Left kidney (tissue), 8 donors: ENCODE measurements at places on chromosomes 12 and 14.

DNA sequence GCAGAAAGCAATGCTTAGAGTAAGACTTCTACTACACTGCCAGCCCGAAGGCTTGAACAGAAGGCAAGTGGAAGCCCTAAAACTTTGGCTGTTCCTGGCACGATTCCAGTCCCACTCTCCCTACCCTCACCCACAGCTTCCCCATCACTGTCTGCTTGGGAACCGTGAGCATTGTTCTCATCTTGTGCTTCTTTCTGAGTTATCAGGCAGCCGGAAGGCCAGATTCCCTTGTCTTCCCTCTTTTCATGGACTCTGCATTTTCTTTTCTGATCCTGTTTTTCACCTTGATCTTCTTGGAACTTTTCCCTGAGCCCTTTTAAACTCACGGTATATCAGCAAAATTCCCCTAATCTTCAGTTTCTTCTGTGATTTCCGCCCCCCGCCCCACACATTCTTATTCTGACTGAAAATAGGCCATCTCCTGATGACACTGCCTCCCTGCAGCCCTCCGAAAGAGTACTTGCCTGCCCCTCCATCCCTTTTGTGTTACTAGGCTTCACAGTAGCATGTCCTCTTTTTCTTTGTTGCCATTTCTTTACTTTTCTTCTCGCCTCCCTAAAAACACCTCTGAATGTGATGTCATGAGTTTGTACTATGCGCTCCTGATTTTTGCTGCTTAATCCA lies 29.9 kb downstream of the RCOR1 start:
- DNase-seq, result no peak

DNA sequence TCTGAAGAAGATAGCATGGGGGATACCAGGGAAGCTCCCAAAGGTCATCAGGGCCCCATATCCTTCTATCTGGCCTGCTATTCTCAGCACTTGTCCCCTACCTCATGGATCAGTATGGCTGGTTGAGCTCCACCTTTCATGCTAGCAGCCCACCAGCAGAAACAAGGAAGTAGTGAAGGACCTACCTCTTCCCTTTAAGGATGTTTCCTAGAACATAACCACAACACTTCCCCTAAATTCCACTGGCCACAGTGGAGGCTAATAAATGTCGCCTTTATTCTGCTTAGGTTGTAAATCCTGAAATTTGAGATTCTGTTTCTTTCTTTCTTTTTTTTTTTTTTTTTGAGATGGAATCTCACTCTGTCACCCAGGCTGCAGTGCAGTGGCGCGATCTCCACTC lies 128.6 kb upstream of the PARP11 start:
- DNase-seq, result no peak

- DNase-seq, result no peak
Measured at GRCh38 chr12:1933342-1934051, 15.0 kb upstream of the CACNA2D4 start.

GRCh38 chr12:115023279-115024265 lies 339.6 kb upstream of the TBX3 start:
- DNase-seq, result peak; percentile 45
